ENCODE measurements at places on chromosomes 16 and 17.
A peak's percentile ranks its signal among the peaks of the same experiment; 100 is the strongest.

GRCh38 chr17:57391076-57391825 lies 134.9 kb downstream of the MSI2 start:
- DNase-seq: no peak

GRCh38 chr16:74601126-74601871 lies 5.6 kb downstream of the GLG1 start:
- peak; percentile 80 for DNase-seq

- DNase-seq: no peak
Observed at GRCh38 chr17:30858556-30859250, 26.9 kb downstream of the ATAD5 start.

GRCh38 chr17:81528651-81529436 lies 667 bp downstream of the FSCN2 start:
- DNase-seq: no peak

- no peak for DNase-seq
Observed at GRCh38 chr16:3472878-3473595, 22.3 kb downstream of the C16orf90 start.

DNA sequence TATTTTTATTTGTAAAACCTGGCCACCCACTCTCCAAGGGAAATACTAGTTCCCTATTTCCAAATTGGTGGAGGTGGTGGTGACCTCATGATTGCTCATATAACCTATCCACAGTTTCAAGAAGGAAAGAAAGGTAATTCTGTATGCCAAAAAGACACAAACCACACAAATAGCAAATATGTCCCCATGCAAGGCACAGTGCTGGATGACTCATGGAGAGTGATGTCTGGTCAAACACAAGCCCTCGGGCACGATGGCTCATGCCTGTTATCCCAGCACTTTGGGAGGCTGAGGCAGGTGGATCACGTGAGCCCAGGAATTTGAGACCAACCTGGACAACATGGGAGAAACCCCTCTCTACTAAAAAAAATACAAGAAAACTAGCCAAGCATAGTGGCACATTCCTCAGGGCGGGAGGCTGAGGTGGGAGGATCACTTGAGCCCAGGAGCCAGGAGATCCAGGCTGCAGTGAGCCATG lies 64.2 kb downstream of the GNA13 start:
- DNase-seq: no peak

DNA sequence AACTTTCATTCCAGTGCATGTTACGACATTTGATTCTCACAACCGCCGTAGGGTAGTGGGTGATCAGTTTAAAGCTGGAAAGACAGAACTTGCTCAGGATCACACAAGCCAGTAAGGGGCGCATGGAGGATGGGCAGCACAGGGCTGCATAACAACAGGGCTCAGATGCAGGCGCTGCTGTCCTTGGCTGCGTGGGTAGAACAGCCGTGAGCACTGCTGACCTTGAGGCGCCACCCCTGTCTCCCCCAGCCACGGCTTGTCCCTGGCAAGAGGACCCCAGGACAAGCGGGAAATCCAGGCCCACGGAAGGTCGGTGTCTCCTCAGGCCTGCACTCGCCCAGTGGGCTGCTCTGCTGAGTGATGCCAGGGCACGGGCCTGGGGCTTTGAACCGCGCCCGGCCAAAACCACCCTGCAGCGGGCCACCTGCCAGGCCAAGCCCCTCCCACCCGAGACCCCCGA lies 84.7 kb downstream of the LMF1 start:
- DNase-seq: no peak

GRCh38 chr17:8825802-8826201 lies 26.6 kb upstream of the MFSD6L start:
- DNase-seq: no peak

DNA sequence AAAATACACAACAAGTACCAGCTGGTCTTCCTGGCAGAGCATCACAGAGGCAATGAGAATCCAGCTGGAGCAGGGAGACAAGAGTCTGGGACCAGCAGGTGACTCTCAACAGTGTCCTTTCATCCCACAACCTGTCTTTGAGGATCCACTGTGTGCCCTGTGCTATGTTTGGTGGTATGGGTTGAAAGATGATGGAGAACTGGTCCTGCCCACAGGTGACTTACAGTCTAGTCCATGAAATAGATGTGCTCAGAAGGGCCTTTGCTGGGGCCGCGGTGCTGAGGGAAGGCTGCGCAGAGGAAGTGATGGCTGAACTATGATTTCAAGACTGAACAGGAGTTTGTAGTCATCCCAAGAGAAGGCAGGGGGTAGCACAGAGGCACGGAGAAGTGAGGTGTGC lies 17.9 kb downstream of the WNT3 start:
- DNase-seq: no peak

DNA sequence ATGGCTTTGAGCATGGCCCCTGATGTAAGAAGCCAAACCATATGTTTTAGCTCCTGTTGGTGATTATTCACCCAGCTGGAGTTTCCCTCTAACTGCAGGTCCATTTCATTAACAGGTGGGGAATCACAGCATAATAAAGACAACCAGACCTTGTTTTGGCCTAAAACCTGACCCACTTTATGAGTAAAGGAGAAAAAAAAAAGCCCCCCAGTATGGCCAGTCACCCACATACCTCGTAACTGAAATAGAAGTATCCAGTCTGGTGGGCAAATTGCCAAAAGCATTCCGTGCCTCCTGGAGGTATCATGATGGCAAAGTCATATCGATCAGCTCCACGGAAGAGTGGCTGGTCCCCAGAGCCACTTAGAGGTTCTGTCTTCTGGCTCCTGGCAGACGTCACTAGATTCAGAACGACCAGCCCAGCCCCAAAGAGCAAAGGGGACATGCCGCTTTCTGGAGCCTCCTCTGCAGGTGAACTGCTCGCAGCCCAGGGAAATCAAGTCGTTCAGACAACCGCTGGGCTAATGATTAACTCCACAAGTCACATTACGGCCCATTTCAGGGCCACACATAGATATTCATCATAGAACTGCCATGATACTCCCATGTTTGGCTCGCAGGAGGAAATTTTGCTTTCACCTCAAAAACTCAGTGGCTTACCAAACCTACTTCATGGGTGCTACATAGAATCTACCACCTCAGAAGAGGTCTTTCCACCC lies at the start of gene TMED6:
TSS of gene TMED6 (minus strand) at position 478 of the 719 bp plus-strand sequence. CDS start at position 445, 33 bp downstream.
- no peak for DNase-seq

GRCh38 chr17:50660042-50660886 lies 25.6 kb downstream of the ABCC3 start:
- no peak for DNase-seq

GRCh38 chr17:77546772-77547241 lies 406.0 kb downstream of the SEC14L1 start:
- no peak for DNase-seq

DNA sequence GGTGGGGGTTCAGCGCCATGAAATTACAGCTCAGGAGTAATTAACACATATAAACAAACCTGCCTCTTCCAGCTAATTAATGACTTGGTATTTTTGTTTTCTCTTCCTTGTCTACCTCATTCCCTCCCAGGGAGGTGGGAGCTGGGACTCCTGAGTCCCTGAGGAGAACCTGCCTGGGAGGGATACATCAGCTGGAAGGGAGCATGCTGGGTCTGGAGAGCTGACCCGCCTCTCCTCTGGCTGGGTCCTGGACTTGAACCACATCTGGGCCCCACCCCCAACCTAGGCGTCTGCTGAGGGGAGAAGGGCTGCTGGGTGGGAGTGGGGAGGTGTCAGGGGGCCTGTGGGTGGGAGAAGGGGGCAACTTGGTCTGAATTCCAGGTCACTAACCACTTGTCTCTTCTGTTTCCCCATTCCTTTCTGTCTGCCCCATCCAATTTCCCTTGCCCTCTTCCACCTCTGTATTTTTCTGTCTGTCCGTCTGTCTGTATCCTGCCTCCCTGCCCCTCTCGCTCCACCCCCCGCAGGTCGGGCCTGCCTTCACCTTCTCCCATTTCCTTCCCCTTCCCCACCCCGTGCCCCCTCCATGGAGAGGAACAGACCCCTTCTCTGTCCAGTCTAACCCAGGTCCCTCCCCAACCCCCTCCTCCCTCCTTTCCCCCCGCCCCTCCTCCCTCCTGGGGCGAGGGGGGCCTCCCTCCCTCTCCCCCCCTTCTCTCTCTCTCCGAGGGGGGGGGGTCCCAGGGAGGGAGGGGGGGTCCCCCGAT lies at the start of gene NLGN2:
TSS of gene NLGN2 (plus strand) at position 361 of the 767 bp plus-strand sequence. CDS start 411 bp downstream, outside the sequence.
- DNase-seq: no peak

- no peak for DNase-seq
Observed at GRCh38 chr16:17106243-17106791, 364.4 kb downstream of the XYLT1 start.

- DNase-seq: no peak
Observed at GRCh38 chr16:169014-169413, 3.2 kb downstream of the HBM start.

GRCh38 chr17:74637926-74638325 lies 14.4 kb upstream of the CD300E start:
- no peak for DNase-seq

- no peak for DNase-seq
Observed at GRCh38 chr16:76194616-76195015, 82.6 kb upstream of the CNTNAP4 start.

DNA sequence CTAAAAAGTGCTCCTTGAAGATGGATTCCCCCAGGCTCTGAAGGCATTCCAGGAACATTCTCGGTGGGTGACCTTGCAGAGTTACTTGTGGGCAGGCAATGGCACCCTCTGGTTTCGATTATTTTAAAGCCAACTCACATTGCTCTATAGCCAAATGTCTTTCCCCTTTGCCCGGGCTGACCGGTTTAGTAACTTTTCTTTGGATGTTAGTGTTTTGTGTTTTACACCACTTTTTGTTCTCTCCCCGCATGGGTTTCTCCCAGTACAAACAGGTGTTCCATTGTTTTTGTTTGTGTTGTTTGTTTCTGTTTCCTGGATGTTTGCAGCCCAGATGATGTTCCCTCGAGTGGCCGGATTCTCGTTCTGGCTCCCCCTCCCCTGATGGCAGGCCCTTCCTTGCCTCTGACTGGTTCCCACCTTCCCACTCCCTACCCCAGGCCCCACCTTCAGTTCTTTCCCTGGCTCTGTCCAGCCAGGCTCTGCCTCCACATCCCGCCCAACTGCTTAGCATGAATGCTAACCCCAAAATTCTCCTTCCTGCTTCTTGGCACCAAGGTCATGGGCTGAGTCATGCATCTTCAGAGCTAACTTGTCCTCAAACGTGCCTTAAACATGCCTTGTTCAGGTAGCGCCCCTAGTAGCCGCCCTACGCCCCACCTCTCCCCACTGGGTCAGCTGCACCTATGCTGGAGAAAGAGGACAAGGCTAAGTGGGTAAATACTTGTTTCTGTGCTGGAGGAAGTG lies 40.6 kb downstream of the ELAC2 start:
- DNase-seq: no peak

DNA sequence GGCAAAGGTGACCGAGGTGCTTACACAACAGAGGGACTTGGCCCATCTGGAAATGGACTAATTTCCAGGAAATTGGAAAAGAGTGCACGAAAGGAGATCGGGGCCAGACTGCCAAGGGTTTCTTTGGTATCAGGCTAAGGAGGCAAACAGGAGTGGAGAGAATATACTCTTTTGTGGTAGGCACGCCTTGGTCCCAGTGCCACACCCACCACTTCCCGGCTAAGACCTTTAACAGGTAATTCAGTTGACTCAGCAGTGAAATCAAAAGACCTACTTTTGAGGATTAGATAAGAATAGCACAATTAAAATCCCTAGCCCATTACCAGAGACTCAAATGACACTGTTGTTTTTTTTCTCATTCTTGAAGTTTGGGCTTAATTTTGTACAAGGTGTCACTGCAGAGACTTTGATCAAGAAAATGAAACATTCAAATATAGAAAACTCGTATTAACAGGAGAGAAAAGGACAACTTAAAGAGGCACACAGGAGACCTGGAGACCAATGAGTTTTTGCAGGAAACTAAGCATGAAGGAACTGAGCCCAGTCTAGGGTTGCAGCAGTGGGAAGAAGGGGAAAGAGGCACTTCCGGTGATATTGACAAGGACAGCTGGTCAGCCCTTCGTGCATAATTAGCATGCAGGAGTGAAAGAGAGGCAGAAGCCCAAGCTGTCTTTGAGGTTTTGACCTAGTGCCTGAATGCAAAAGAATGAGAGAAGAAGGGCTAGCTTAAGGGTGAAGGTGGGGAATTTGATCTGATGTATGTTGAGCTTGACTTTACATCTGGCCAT lies 265.5 kb upstream of the CCL2 start:
- DNase-seq: no peak

DNA sequence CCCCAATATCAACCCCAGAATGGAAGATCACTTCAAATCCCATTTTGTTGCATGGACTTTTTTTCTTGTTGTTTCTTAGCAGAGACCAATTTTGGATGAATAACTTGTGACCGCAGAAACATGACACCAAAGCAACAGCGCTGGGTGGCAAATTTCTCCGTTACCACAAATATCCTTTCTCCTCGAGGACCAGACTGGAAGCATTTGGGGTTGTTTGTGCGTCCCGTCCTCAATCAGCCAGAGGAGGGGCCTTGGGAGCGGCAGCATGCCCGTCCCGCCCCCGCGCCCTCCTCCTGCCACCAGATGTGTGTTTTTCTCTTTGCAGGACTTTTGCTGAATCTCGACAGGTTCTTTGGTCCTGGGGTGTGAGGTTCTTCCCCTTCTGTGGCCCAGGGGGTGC lies 282.5 kb upstream of the FOXF1 start:
- DNase-seq: no peak

DNA sequence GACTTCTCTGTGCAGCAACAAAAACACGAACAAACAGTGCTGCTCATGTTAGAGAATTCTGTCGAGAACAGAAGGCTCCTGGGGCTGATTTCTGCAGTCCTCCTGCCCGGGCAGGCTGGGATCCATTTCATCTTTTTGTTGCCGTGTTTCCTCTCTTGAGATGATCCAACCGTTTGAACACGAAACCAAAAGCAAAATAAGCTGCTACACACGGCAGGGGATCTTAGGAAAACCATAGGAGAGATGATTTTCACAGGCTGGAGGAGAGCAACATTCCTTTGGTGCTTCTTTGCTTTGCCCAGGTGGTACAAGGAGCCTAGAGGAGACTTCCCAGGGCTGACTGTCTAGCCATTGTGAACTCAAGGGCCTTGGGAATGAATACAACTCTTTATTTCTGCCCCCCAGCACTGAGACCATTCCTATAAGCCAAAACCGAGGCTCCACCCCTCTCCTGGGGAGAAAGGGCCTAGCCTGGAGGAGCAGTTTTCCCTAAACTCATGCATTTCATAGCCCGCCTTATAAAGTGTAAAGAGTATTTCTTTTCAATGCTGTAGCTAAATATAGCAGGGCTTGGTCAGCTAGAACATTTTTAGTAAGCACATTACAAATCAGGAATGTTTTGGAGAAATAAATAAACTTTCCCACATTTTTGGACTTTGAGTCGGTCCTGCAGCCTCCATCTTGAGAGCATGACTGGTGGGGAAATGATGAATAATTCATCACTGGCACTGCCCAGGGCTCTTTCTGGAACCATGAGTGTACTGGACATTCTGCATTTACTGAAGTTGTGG lies 7.7 kb downstream of the FOXL1 start:
- DNase-seq: no peak

- DNase-seq: no peak
Observed at GRCh38 chr16:11162586-11163268, 93.3 kb downstream of the SOCS1 start.

All from CD4-positive, alpha-beta T cell treated with Interleukin-6 at 100 ng/mL for 8 hours (primary cell).